ENCODE measurements at places on chromosomes 12 and 14. TPM values are rescaled to one million over a fixed set of nuclear protein-coding genes. Genes with fewer than 3 reads are reported as not detected.
A peak's percentile ranks its signal among the peaks of the same experiment; 100 is the strongest.

GRCh38 chr14:58428118-58428683, 682 bp downstream of the KIAA0586 start:
- DNase-seq: peak; percentile 55

DNA sequence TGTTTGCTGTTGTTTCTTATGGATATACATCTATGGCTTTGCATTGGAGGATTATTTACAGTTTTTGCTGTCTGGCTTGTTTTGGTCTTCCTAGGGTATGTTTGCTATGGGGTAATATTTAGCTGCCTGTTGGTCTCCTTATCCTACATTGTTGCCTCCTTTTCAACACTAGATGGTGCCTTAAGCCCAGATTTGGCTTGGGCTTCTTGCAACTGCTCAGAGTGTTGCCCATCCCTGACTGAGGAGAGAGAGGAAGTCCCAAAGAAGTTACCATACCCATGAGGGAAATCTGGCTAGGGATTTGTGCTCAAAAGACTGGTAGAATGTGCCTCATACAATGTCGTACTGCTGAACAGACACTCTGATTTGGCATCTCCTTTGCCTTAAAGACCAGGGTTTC, 94.6 kb upstream of the MUCL1 start:
- DNase-seq: no peak

The SYCP3 gene
- 5.5 TPM for total RNA-seq

DNA sequence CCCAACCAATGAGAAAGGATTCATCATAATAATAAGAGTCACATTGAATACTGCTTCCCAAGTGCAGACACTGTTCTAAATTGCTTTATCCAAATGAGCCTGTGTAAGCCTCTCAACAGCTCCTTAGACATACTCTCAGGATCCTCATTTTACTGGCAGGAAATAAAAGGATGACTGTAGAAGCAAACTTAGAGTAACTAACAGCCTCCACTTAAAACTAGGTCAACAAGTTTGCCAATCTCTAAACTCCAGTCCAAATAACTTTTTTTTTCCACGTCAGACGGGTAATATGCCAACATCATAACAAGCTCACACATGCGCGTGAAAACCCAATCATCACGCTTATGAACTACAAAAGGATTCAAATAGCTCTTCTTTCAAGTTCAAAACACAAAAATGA, 15.3 kb upstream of the DPF3 start:
- peak; percentile 42 for DNase-seq

GRCh38 chr12:104738331-104738730, 219.8 kb downstream of the SLC41A2 start:
- DNase-seq: no peak

DNA sequence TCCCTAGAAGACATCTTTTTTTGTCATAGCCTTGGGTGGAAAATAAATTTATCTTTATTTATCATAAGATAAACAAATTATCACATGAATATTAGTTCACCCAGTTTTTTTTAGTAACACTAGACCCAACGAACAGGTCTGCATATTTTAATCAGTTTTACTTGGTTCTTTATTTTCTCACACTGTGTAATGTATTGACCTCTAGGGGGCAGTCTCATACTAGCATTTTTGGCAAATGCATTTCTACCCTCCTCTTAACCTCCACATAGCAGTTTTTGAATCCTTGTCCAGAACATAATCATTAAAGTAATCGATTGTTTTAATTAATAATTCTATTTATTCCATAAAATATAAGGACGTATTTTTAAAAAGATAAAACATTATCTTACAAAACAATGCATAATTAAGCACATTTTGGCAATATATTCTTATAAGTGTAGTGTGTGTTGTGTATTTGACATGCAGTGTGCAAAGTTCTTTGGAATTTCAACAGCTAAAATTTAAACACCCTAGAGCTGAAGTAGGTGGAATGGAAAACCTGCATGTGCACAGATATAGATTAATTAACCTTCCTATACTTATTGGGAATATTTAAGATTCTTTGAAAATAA, 31.6 kb upstream of the PTPRQ start:
- peak; percentile 69 for DNase-seq

The NPFF gene
- total RNA-seq: not detected

- no peak for DNase-seq
Observed at GRCh38 chr12:10867381-10867780, 16.7 kb downstream of the PRH1 start.

The PGF gene
- 9.4 TPM for total RNA-seq

The CCDC60 gene
- 5.1 TPM for total RNA-seq

DNA sequence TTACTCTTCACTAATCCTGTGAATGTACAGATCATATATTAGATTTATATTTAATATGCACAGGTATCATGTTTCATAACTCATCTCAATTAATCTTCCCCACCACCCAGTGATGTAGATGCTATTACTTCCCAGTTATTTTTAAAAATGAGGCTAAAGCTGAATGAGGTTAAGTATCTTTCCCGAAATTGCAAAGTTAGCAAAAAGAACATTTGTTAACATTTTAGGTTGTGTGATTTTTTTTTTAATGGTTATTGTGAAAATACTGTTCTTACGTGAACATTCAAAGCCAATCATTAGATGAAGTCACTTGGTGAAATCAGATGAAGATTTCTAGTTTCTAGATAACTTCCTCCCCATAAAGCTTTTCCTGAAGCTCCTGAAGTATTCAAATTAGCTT, 186.9 kb upstream of the PLEKHA5 start:
- no peak for DNase-seq

- no peak for DNase-seq
Observed at GRCh38 chr14:104358528-104359300, 220.3 kb downstream of the KIF26A start.

Data from umbilical cord (tissue), 2 donors.